ENCODE measurements at places on chromosomes 3 and 15.
A peak's percentile ranks its signal among the peaks of the same experiment; 100 is the strongest.

GRCh38 chr3:187212196-187212545 lies 14.9 kb downstream of the RTP1 start:
- H3K4me3 ChIP-seq: no peak overlapping the region
- no peaks in the 10 kb centered on the region for H3K27me3 ChIP-seq
- no peak overlapping the region for H3K27ac ChIP-seq
- H3K4me1 ChIP-seq: no peaks in the 10 kb centered on the region
- no peak for DNase-seq
- H3K36me3 ChIP-seq: no peaks in the 10 kb centered on the region

DNA sequence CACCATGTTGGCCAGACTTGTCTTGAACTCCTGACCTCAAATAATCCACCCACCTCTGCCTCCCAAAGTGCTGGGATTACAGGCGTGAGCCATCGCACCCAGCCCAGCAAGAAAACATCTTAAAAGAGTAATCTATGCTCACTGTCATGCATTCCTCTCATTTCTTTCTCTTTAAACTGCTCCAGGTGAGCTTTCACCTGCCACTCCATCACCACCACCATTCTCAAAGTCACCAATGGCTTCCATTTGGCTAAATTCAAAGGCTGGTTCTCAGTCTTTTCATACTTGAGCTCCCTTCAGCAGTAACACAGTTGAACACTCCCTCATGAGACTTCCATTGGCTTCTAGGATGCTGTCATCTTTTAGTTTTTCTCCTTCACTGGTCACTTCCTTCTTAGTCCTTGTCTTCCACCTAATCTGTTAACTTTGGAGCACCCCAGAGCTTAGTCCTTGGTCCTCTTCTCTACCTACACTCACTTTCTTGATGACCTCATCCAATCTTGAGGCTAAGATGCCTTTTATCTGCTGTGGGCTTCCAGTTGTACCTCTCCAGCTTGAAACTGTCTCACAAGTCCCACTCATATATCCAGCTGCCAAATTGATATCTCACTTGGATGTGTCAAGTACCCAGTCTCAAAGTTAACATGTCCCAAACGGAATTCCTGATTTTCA lies 27.0 kb upstream of the ESYT3 start:
- peaks cover 2% of the 10 kb centered on the region for H3K27me3 ChIP-seq
- no peak overlapping the region for H3K4me3 ChIP-seq
- peaks cover 13% of the 10 kb centered on the region for H3K36me3 ChIP-seq
- H3K27ac ChIP-seq: no peak overlapping the region
- no peaks in the 10 kb centered on the region for H3K4me1 ChIP-seq
- DNase-seq: peak; percentile 84

DNA sequence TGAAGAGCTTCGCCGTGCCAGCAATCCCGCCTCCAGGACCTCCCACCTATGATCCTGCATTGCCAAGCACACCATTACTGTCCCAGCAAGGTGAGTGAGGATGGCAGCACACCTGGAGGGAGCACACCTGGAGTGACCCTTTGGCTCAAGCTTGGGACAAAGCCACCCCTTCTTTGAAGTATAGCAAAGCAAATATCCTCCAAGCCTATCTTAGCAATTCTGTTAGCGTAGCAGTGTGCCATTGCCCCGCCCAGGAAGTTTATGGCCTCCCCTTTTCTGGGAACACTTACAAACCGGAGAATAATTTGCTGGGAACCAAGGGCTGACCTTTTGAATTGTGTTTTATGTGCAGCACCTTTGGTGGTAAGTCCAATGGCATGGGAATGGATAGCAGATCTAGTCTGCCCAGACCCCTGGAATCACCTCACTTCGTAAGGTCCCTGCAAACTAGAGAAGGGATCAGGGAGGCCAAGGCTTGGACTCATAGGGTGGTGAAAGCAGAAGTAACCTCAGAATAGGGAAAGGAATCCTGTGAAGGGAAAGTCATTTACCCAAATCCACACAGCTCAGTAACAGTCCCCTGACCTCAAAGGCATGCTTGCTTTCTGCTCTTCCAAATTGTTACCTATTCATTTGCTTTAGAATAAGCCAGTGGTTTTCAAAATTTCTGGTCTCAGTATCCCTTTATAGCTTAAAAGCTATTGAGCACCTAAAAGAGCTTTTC lies 70.1 kb downstream of the HCN4 start:
- no peak for DNase-seq
- H3K27ac ChIP-seq: no peak overlapping the region
- H3K27me3 ChIP-seq: no peaks in the 10 kb centered on the region

GRCh38 chr3:150293401-150294001 lies 114.6 kb upstream of the TSC22D2 start:
- H3K27ac ChIP-seq: no peak overlapping the region
- H3K36me3 ChIP-seq: no peaks in the 10 kb centered on the region
- no peak overlapping the region for H3K4me3 ChIP-seq
- no peaks in the 10 kb centered on the region for H3K4me1 ChIP-seq
- H3K27me3 ChIP-seq: no peaks in the 10 kb centered on the region

- H3K4me1 ChIP-seq: peaks cover 16% of the 10 kb centered on the region
- H3K27ac ChIP-seq: no peak overlapping the region
- no peak overlapping the region for H3K4me3 ChIP-seq
- H3K36me3 ChIP-seq: no peaks in the 10 kb centered on the region
Observed at GRCh38 chr3:56829533-56829932, 27.8 kb upstream of the ARHGEF3 start.

- DNase-seq: no peak
- H3K27me3 ChIP-seq: no peaks in the 10 kb centered on the region
- H3K27ac ChIP-seq: no peak overlapping the region
- no peak overlapping the region for H3K4me3 ChIP-seq
Observed at GRCh38 chr3:25046911-25047771, 380.9 kb upstream of the RARB start.

DNA sequence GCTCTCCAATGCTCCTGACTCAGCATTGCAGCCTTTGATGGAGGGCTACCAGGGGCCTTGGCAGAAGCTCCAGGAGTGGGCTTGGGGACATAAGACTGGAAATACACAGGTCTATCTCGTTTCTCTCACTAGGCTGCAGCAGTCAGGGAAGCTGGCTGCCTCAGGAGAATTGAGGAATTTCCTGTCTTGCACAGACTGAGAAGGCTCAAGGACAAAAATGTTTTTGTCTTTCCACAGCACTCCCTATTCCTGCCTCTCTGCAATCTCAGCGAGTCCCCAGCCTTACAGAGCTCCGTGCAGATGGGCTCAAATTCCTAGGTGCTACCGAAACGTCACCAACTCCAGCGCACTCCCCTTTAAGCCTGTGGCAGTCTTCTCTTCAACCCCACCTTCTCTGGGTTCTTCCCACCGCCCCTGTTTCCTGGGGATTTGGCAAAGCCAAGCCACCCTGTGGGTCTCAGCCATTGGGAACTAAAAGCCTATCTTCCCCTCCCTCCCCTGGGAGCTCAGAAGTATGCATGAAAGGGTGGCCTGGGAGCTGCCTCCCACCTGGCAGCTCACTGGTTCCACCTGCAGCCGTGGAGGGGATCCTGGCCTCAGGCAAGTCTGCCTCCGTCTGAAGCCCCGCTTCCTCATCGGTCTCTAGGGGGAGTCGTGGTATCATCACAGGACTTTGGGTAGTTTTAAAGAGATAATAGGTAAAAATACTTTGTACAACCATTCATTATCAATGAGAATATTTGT lies 322.6 kb upstream of the FRG2C start:
- H3K36me3 ChIP-seq: no peaks in the 10 kb centered on the region
- DNase-seq: no peak
- H3K27ac ChIP-seq: no peak overlapping the region

- no peaks in the 10 kb centered on the region for H3K36me3 ChIP-seq
- no peak overlapping the region for H3K4me3 ChIP-seq
- H3K27me3 ChIP-seq: no peaks in the 10 kb centered on the region
- no peak overlapping the region for H3K27ac ChIP-seq
Observed at GRCh38 chr15:31494786-31495185, 168.2 kb downstream of the KLF13 start.

GRCh38 chr3:143840636-143841035 lies 7.6 kb downstream of the SLC9A9 start:
- DNase-seq: no peak
- H3K27me3 ChIP-seq: no peaks in the 10 kb centered on the region
- H3K4me3 ChIP-seq: no peak overlapping the region
- H3K36me3 ChIP-seq: no peaks in the 10 kb centered on the region
- H3K4me1 ChIP-seq: no peaks in the 10 kb centered on the region
- H3K27ac ChIP-seq: no peak overlapping the region

- H3K27me3 ChIP-seq: no peaks in the 10 kb centered on the region
- H3K4me3 ChIP-seq: no peak overlapping the region
- no peak overlapping the region for H3K27ac ChIP-seq
- H3K4me1 ChIP-seq: peaks cover 4% of the 10 kb centered on the region
- DNase-seq: peak; percentile 19
Observed at GRCh38 chr3:172107403-172107802, 68.0 kb downstream of the FNDC3B start.

GRCh38 chr3:134772011-134772410 lies 23.0 kb upstream of the EPHB1 start:
- H3K4me3 ChIP-seq: no peak overlapping the region
- no peak for DNase-seq
- H3K27me3 ChIP-seq: no peaks in the 10 kb centered on the region

DNA sequence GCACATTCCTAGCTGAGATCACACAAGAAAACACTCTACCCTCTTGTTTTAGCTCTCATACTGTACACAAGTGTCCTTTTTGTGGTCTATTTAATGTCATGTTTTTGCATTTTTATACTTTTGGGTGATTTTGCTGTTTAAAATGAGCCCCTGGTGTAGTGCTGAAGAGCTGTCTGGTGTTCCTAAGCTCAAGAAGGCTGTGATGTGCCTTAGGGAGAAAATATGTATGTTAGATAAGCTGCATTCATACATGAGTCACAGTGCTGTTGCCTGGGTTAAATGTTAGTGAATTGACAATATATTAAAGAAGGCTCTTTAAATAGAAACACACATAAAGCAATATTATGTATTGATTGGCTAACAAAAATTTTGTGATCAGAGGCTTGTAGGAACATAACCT lies 387.4 kb upstream of the C2CD4B start:
- H3K36me3 ChIP-seq: peaks cover 3% of the 10 kb centered on the region
- no peak overlapping the region for H3K27ac ChIP-seq
- no peaks in the 10 kb centered on the region for H3K27me3 ChIP-seq
- peak; percentile 42 for DNase-seq
- peaks cover 2% of the 10 kb centered on the region for H3K4me1 ChIP-seq

DNA sequence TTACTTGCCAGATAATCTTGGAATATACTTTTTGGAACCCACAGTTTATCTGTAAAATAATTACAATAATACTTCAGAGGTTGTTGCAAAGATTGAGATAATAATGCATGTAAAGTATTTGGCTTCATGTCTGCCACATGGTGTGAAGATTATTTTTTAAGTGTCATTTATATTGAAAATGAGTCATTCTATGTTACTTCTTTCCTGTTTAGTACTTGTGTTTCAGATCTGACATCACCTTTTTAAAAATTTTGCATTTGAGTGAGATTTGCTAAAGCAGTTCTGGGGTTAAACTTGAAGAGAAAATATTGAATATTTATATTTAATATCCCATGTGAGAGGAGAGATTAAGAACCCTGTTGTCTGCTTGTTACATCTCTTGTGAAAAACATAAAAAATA lies 31.2 kb downstream of the IQGAP1 start:
- no peak overlapping the region for H3K27ac ChIP-seq
- H3K36me3 ChIP-seq: no peaks in the 10 kb centered on the region
- peaks cover 16% of the 10 kb centered on the region for H3K4me1 ChIP-seq
- no peak for DNase-seq
- H3K27me3 ChIP-seq: no peaks in the 10 kb centered on the region

DNA sequence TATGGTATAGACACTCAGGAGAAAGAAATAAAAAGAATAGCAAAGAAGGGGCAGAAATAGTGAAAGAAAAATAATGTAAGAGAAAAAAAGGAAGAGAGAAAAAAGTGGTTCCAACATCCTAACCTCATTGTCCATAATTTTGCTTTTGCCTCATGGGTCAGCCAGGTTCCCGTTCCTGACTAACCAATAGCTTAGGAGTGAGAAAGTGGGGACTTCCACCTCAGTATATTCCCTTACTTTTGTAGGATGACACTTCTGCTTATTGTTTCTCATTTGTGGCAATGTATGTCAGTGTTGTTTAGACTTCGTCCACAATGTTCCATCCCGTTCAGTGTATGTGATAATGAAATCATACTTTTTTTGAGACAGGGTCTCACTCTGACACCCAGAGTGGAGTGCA lies 9.3 kb upstream of the SLC12A8 start:
- H3K27ac ChIP-seq: no peak overlapping the region
- no peaks in the 10 kb centered on the region for H3K36me3 ChIP-seq
- H3K4me3 ChIP-seq: no peak overlapping the region

DNA sequence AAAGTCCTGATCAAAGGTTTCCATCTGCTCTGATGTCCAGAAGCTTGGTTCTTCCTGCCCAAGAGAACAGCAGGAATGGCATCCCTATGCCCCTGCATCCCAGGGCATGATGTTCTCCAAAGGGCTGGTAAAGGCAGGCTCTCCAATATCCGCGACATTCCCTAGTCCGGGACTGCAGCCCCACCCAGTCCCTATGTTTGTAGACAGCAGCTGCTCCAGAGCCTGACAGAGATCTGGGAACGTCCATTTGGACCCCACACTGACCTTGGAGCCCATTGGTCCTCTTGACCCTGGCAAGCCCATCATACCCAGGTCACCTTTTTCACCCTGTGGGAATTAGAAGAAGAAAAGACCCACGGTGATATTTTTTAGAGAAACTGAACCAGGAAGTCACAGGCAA lies 46.3 kb downstream of the COLQ start:
- no peaks in the 10 kb centered on the region for H3K4me1 ChIP-seq
- H3K27me3 ChIP-seq: no peaks in the 10 kb centered on the region
- H3K27ac ChIP-seq: no peak overlapping the region
- no peaks in the 10 kb centered on the region for H3K36me3 ChIP-seq

DNA sequence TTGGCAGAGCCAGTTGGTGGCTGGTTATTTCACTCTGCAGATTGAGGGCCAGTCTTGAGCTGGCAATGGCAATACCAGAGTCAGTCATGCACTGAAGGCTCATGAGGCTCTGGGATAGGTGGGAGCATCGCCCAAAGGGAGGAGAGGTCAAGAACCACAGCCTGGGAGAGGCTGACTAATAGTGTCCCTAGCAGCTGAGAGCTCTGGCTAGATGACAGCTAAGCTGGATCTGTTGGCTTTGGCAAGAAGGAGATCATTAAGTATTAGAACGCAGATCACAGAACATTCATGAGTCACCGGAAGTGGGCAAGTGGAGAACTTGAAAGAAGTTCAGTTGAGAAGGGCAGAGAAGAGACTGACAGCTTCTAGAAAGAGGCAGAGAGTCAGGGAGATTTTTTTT lies 521.1 kb downstream of the NR2F2 start:
- no peaks in the 10 kb centered on the region for H3K27me3 ChIP-seq
- H3K36me3 ChIP-seq: no peaks in the 10 kb centered on the region
- H3K4me3 ChIP-seq: no peak overlapping the region
- DNase-seq: no peak
